Left hindlimb (tissue), 1 donor: ENCODE measurements at places on chromosomes 11 and 22.
A peak's percentile ranks its signal among the peaks of the same experiment; 100 is the strongest.

DNA sequence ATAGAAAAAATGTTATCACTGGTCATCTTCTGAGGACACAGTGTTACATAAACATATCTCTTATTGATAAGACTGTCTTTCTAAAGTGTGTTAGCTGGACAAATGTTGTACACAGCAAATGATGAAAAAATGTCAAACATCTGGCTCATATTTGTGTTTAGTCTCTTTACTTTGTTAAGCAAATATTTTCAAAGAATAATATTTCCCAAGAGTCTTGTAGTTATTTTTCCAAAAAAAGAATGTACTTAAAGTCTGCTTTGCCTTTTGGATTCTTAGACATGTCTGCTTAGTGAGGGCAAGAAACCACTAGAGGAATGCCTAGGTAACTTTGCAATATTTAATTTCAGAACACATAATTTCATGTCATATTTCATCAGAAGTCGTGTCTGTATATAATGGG is 23.9 kb upstream of the CCDC179 start:
- DNase-seq, result no peak

- DNase-seq, result no peak
These were observed 19.2 kb downstream of the PDGFB start for GRCh38 chr22:39225591-39225990.

- DNase-seq, result no peak
These were observed 872.0 kb downstream of the BRD1 start for GRCh38 chr22:48955351-48956311.

DNA sequence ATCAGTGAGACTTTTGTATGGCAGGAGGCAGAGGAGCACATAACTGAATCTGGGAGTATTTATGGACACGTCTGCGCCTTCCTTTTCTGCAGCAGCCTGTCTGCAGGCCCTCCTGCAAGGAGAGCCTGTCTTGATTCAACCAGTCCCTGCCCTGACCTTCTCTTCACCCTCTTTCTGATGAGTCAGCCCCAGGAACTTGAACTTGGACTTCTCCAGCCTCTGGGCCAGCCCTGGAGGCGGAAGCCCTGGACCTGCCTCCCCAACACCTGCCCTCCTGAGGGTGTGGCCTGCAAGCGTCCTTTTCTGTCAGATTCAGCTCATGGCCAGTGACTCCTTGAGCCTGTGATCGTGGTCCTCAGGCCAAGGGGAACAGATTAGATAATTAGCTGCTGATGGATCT is 20.0 kb downstream of the DAGLA start:
- DNase-seq, result no peak

DNA sequence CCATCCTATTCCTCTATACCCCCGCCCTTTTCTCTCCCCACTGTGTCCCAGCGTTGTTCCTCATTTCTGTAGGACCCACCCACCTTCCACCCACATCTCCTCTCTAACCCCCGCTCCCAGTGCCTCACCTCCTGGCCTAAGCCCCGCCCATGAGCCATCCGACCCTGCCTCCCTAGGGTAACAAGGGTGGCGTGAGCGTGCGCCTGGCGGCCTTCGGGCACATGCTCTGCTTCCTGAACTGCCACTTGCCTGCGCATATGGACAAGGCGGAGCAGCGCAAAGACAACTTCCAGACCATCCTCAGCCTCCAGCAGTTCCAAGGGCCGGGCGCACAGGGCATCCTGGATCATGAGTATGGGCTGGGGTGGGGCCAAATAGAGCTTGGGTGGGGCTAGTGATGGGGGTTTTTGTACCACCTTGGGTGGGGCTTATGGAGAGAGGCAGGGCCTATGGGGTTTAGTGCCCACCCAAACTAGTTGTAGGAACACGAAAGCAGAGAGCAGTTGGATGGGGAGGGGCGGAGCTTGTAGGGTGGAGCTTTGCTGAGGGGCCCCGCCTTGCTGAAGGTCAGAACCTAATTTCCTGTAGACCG is 4.5 kb downstream of the INPP5J start:
- DNase-seq, result no peak

DNA sequence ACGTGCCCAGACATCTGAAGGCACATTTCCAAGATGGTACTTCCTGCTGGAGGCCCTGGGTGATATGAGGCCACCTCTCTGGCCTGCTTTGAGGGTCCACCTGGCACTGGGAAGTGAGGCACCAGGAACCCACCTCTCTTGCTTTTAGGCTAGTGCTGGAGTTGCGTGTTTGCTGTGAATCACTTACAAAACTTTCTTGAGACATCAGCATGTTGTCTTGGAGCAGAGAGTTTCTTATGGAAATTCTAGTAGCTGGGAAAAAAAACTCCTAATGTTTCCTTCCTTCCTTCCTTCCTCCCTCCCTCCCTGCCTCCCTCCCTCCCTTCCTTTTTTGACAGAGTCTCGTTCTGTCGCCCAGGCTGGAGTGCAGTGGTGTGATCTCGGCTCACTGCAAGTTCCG is 341.3 kb downstream of the MIAT start:
- DNase-seq, result no peak

DNA sequence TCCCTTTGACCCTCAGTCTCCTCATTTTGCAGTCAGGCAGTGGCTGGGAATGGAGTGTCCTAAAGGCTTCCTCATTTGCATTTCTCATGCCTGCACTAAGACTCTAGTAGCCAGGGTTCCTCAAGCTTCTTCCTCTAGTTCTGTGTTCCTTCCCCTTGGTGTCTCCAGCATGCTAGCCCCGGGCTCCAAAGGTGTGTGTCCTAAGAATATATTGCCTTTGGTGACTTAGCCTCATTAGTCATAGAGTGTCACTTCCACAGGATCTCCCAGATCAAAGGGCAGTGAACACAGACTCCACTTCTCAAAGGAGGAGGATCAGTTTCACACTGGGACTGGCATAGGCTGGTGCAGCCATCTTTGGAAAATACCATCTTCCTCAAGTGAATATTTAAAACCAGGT is 21.4 kb upstream of the ACER3 start:
- DNase-seq, result no peak

DNA sequence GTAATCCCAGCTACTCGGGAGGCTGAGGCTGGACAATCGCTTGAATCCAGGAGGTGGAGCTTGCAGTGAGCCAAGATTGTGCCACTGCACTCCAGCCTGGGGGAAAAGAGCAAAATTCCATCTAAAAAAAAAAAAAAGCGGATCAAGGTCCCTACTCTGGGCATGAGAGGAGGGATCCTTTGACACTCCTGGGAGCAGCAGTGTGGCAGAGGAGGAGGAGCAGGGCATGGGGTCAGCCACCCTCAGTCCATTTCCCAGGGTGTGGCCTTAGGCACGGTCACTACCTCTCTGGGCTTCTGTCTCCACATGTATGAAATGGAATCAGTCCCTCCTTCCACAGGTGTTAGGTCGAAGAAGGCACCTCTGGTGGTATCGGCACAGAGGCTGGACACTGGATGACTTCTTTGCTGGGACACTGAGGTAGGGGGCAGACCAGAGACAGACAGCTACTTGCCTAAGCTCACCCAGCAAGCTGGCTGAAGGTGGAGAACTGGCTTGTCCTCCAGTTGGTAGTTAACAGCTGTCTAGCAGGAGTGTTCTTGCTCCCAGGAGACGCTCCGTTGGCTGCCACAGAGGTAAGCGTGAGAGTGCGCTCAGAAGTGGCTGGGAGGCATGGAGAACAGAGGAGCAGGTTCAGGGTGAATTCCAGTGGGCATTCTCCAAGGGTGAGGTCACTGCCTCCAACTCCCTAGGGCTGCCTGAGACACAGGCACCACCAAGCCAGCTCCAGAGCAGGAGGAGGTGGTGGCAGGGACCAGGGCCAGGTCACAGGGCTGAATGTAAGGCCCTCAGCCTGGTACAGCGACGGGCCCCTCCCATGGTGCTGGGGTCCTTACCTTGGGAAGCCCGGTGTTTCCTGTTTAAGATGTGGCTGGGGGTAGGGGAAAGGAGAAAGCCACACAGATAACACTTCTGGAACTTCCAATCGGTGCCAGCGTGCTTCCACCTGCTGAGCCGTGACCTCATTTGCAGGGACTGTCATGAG is 19.5 kb downstream of the TXN2 start:
- no peak for DNase-seq

DNA sequence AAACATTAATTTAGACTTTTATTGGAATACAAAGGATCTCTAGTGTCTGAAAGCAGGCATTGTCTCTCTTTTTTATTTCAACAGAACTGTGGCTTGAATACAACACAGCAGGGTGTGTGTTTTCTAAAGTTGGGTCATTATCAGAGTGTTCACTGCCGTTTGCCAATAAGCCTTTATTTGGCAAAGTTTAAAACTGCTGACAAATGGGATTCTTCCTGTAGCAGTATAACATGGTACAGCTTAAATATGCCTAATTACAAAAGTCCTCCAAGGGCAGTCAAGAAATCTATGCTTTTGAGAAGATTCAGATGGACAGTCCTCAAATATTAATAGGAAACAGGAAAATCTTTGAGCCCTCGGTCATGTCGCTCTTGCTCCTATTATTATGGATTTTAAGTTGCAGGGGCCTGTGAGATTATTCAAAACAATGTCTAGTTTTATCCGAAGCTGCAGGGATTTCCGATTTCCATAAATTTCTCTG is 199.9 kb downstream of the MAML2 start:
- DNase-seq, result no peak

DNA sequence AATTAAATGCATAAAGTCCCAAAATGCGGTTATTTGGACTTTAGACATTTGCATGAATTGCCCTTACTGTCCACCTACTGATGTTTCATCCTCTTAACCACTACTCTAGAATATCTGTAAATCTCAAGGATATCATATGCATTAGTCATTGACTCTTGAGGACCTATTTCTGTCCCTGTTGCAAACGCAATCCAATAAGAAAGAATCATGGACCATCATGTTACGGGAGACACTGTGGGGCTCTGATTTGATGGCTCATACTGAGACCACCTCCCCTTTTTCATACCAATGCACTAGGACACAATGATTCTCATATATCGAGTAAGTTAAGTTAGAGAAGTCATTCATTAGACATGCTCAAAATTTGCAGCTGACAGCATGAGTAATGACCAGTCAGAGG is 14.4 kb downstream of the POU2AF2 start:
- DNase-seq, result no peak

DNA sequence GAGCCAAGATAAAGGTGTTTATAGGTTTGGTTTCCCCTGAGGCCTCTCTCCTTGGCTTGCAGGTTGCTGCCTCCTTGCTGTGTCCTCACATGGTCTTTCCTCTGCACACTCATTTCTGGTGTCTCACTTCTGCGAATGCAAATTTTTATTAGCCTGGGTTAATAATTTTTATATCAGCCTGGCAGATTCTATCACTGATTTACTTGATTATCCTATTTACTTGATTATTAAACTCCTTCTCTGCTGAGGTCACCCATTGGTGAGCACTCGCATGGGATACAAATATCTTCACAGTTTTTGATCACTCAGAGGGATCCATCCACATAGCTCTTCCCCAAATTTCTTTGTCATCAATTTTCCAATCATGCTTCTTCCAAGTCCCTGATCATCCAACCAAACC is 90.9 kb upstream of the IGLL5 start:
- DNase-seq, result no peak

GRCh38 chr11:87036756-87037449 is 831 bp upstream of the TMEM135 start:
- no peak for DNase-seq

DNA sequence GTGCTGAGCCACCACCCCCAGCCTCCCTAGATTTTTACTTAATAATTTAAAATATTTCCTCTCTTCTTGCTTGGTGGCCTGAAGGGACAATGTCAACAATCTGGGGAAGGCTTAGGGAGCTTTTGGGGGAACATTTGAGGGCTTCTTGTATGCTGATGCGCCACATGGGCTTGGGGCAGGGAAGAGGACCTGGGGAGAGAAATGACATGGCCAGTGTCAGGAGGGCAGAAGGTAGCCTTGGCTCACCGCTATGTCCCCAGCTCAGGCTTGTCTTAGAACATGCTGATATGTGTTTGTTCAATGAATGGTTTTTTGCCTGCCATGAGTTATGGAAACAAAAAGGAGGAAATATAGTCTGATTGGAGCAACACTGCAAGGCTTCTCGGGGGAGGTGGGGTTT is 51.6 kb downstream of the ST14 start:
- no peak for DNase-seq

- peak; percentile 24 for DNase-seq
These were observed 45.8 kb downstream of the OSBPL5 start for GRCh38 chr11:3119141-3119821.

DNA sequence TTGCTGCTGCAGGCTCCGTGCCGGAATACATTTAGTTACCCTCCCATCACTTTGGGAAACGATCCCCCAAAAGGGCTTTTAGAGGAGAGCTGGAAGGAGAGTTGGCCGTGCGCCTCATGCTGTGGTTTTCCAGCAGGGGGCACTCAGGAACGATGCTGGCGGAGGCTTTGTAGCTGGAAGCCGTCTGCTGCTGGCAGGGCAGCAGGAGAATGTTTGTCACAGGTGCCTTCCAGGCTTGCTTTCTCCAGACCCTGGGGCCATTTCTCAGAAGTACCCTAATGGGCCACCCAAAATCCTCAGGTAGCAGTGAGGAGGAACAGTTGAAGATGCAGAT is 30.0 kb upstream of the CABP7 start:
- no peak for DNase-seq

GRCh38 chr11:110475671-110476070 is 45.9 kb downstream of the FDX1 start:
- DNase-seq, result no peak

DNA sequence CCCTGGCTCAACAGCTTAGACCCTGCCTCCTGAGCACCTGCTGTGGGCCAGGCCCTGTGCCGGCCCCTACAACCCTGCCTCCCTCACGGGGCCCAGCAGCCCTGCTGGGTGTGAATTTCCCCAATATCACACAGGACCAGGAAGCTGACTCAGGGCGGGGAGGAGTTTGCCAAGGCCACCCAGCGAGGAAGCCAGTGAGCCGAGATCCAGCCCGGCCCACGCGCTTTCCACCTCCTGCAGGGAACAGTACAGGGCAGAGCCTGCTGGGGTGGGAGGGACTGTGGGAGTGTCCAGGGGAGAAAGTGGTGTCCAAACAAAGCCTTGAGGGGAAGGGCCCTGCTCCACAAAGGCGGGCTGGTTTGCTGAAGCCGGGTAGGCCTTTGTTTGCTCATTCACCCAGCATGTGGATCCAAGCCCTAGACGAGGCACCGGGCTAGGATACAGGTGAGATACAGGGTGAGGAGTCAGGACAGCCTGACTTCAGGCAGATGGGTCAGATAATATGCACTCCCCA is 26.8 kb downstream of the RPL3 start:
- peak; percentile 84 for DNase-seq

DNA sequence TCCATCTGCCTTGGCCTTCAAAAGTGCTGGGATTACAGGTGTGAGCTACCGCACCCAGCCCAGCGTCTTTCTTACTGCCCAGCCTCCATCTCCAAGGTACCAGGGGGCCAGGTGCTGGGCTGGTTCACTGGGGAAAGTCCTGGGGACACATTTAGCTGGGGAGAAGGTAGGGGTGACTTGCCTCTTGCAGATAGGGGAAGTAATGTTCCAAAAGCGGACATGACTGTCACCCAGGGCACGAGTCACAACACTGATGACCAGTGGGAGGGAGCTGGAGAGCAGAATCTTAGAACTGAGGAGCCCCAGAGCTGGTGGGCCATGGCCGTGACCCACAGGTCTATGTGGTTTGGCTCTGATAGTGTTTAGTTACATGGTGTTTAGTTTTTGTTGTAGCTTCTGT is 2.4 kb upstream of the SLC15A3 start:
- no peak for DNase-seq

GRCh38 chr11:96055706-96056387 is 131.9 kb upstream of the MTMR2 start:
- DNase-seq, result no peak

GRCh38 chr22:43297270-43298061 is 45.7 kb downstream of the SCUBE1 start:
- no peak for DNase-seq

GRCh38 chr11:113805640-113806039 is 26.0 kb downstream of the CLDN25 start:
- no peak for DNase-seq
